A172 (cell line): ENCODE measurements at places on chromosomes 2 and 18. TPM values are rescaled to one million over a fixed set of nuclear protein-coding genes. Genes with fewer than 3 reads are reported as not detected.

Gene TMEM169
- total RNA-seq, result 0.48 and 0.52 TPM in 2 replicates

Gene RABL2A
- 7.0 and 14.4 TPM in 2 replicates for total RNA-seq

DNA sequence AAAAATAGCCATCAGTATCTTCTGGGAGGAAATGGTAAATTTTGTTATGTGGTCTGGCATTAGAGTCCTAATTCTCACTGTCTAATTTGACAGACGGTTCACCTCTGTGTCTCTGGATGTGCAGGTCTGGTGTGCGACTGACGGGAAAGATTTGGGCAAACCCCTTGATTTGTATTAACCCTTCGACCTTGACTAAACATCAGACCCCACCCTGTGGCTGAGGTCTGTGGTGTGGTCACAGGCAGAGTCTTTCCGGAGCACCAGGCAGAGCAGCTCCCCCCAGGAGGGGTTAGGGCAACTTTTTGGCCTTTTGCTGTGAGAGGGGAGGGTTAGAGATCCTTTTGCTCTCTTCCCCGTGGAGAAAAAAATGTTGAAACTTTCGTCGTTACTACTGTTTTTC, 6.4 kb downstream of the TWIST2 start:
- no peak for DNase-seq

Gene AQP12A
- total RNA-seq, result not detected in 2 replicates

Gene CHST9
- not detected in 2 replicates for total RNA-seq

DNA sequence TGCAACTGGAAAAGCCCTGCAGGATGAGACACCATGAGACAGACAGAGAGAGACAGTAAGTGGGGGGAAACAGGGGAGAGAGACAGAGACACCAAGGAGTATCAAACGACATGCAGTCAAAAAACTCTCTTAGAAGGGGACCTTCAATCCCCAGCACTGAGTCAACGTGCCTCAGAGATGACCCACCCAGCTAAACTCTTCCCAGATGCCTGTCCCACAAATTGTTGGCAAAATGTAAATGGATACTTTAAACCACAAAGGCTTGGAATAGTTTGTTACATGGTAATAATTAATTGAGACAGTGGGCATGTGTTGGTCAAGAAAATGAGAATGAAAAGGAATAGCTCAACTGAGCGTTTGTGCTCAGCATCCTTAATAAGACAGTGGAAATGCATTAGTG, 98.3 kb downstream of the GRB14 start:
- no peak for DNase-seq

- no peak for DNase-seq
These were observed 1.1 kb upstream of the TET3 start for GRCh38 chr2:73983322-73984202.

Gene STAMBP
- total RNA-seq, result 8.0 and 9.4 TPM in 2 replicates

DNA sequence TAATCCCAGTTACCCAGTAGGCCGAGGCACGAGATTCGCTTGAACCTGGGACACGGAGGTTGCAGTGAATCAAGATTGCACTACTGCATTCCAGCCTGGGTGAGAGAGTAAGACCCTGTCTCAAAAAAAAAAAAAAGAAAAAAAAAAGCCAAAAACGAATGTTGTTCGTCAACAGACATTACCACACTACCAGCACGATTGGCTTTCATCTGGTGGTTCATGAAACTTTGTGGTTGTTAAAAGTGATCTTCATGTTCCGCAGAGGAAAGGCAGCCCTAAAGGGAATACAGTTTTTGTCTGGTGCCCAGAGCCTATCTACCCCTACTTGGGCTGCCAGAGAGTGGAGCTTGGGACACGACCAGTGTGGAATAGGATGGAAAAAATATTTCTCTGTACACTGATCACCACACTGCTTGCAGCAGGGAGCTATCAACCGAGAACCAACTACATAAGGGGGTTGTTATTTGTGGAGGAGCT, 13.6 kb upstream of the CXCR4 start:
- DNase-seq, result no peak

- DNase-seq, result no peak
These were observed 102.2 kb upstream of the UXS1 start for GRCh38 chr2:106296182-106296815.

Gene SERPINB3
- not detected in 2 replicates for total RNA-seq
